ENCODE measurements at places on chromosomes 3 and 15.

GRCh38 chr3:108757404-108757982 lies at the start of gene RETNLB:
RETNLB (minus strand) TSS chr3:108757410; CDS start chr3:108757185, 225 bp downstream.
- no peak for DNase-seq

- no peak for DNase-seq
These were observed 34.1 kb downstream of the SPATA12 start for GRCh38 chr3:57094575-57094974.

DNA sequence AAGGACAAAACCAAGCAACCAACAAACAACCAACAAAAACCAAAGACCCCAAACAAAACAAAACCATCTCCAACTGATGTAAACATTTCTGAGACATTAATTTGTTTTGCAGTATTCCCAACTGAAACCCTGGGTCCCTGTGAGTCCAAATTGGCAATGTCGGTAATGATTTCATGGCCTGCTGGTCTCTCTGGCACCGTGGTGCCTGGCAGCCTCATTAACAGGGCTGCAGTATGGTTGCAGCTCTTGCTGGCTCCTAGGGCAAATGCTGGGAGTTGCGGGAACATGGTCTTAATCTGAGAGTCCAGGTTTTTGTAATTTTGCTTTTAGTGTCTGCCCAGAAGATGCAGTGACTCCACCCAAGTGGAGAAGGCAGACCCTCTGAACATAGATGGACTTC lies 128.3 kb downstream of the SV2B start:
- no peak for DNase-seq

GRCh38 chr3:141076797-141077571 lies 25.8 kb downstream of the SPSB4 start:
- peak; percentile 9 for DNase-seq

DNA sequence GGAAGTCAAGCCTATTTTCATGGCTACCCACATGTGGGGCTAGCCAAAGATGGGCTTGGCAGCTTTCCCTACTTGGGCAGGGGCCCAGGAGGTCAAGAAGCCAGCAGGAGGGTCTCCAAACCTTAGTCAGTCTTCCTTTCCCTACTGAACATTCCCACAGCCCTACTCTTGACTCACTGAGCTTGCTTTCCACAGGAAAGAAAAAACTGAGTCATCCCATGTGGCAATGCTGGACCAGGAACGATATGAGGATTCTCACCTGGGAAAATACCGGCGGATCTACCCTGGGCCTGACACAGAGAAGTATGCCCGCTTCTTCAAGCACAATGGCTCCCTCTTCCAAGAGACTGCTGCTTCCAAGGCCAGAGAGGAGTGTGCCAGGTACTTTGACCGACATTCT lies 3.7 kb upstream of the NGRN start:
- DNase-seq, result peak; percentile 18

DNA sequence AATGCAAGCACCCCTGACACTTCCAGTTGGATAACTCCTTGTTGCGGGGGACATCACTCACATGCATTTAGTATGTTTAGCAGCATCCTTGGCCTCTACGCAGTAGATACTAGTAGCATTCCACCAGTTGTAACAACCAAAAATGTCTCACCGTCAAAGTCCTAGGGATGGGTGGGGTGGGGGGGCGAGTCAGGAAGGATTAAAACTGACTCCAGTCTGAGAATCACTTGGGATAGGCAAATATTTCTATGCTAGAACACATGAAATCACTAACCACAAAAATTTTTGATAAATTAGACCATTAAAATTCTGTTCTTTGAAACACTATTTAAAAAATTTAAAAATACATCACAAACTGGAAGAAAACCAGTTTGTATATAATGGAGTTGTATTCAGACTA lies 18.0 kb downstream of the ICE2 start:
- DNase-seq, result no peak

DNA sequence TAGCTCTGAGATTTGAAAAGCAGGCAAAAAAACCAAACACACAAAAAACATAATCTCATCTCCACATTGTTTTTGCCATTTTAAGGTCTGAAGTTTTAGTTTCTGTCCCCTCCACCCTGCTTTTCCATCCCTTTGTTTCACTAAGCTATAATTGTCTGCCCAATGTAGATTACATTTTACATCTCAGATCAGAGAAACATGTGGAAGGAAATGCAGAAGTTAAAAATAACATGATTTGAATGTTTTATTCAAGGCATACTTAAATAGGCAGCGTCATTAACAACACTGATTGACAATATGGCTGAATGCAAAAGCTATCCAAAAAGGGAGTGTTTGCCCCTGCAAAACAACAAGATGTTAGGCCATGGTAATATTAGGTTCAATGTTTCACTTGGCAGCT lies 448.1 kb upstream of the ZNF385D start:
- DNase-seq, result no peak

DNA sequence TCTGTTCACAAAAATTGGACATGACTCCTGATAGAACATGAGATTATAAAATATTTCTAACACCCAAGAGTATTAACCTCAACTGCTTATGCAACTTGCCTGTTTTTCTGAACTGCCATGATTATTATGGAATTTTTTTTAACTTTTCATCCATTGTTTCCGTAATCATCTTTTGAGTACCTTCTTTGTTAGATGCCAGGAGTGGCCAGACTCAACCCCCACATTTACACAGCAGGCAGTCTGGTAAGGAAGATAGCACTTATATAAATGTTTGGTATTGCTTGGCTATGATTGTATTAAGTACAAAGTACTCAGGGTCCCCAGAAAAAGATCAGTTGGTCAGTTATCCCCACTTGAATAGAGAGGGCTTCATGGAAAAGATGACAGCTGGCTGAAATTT lies 74.3 kb downstream of the CRYBG3 start:
- DNase-seq, result no peak

- DNase-seq, result peak; percentile 43
These were observed 727.8 kb downstream of the NLGN1 start for GRCh38 chr3:174125267-174125824.

DNA sequence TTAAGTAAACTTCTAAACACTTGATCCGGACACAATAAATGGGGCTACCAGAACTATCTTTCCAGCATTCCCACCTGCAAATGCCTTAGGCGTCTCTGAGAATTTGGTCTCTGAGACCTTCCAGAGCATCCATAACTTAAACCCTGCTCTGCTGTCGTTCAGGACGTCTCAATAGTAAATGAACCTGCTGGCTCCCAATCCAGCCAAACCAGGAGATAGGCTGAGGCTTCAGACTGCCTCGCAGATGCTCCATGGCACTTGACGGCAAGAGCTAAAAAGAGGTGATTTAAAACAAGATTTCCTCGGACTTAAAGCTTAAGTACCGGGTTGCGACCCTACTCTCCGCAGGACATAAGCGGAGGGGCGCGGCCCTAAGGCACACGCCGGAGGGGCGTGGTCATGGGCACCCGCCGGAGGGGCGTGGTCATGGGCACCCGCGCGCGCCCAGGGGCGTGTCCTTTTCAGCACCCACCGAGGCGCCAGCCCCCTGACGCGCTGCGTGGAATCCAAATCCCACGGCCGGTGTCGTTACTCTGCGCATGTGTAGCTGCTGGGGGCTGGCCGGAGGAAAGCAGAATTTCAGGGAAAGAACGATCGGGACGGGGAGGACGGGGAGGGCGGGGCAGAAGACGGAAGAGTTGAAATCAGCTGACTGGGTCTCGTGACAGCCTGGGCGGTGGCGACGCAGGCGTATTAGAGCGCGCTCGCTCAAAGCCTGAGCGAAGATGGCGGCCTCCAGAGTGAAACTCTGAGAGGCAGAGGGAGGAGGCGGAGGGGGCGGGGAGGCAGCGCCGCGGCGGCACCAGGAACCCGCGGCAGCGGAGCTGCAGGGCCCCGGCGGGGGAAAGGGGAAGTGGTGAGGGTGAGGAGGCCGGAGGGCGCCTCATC lies at the start of gene DNAJC13:
Gene DNAJC13 (plus strand): TSS at position 696 of the 888 bp plus-strand sequence. CDS start 17,049 bp downstream, outside the sequence.
- DNase-seq, result peak; percentile 94

GRCh38 chr3:124986192-124987143 lies 51.9 kb upstream of the MUC13 start:
- DNase-seq, result peak; percentile 93

Data from HFFc6 (cell line).